Substantia nigra (tissue), 51 donors: ENCODE measurements at places on chromosomes 11 and 22.

- DNase-seq: no peak
Measured at GRCh38 chr22:45583504-45583903, 80.8 kb downstream of the FBLN1 start.

- DNase-seq: peak; percentile 69
Measured at GRCh38 chr22:20016734-20017621, at the start of gene ARVCF. Gene ARVCF, minus strand, starts transcription at chr22:20016823. Its CDS starts 26,029 bp downstream, at chr22:19990794.

DNA sequence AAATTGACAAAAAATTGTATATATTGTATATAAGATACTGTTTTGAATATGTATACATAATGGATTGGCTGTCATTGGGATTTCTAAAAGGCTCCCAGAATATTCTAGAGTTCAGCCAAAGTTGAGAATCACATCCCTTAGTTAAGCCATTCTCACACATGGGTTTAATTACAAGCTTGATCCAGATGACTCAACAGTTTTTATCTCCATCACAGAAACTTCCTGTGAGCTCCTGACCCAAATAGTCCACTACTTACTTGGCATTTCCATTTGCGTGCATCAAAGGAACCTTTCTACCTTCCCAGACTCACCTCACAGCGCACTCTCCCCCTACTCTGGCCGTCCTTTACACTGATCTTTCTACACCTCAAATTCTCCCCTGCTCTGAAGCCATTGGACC is 184.8 kb upstream of the ARHGAP20 start:
- DNase-seq: no peak

GRCh38 chr11:48062649-48063048 is 82.3 kb downstream of the PTPRJ start:
- DNase-seq: no peak

DNA sequence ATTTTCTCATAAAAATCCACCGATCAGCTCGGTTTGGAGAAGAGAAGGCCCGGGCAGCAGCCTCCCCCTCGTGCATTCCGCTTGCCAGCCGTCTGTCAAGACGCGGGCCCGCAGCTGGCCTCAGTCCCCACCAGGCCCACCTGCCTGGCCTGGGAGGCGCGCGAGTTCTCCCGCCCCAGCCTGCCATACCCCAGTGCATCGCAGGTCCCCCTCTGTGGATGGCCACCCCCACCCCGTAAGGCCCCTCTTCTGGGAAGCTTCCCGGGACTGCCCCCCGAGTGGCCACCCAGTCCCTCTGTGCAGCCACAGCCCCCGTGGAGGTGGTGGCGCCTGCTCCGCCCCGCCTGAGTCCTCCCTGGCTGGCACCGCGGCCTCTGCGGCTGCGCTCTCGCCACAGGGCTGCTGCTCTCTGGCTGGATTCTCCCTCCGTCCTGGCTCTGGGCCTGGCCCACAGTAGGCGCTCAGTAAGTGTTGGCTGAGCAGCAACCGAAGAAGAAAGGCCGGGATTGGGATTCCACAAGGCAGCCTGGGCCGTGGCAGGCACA is 74.0 kb upstream of the TCF20 start:
- peak; percentile 91 for DNase-seq

GRCh38 chr22:28792491-28793383 is 7.6 kb downstream of the XBP1 start:
- DNase-seq: no peak

DNA sequence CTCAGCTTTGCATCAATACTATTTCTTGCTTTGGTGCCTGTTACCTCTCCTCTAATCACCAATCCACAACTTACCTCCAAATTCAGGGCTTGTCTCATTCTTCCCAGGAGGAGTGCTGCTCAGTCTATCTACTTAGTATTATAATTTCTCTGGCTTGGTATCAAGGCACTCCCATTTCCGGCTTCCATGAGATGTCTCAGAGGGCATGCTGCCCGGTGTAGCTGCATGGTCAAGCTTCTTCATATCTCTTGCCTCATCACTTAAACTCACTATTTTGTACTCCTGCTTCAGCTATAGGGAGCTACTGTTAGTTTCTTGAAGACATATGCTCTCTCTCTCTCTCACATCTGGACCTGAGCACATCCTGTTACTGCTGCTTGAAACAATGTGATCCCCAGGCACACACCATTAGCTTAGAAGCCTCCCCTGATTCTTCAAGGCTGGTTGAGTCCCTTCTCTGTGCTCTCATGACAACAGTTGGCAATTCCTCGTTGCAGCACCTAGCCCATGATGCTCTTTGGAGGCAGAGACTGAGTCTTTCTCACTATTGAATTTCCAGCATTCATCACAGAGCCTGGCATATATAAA is 182.8 kb upstream of the SYN3 start:
- DNase-seq: no peak

DNA sequence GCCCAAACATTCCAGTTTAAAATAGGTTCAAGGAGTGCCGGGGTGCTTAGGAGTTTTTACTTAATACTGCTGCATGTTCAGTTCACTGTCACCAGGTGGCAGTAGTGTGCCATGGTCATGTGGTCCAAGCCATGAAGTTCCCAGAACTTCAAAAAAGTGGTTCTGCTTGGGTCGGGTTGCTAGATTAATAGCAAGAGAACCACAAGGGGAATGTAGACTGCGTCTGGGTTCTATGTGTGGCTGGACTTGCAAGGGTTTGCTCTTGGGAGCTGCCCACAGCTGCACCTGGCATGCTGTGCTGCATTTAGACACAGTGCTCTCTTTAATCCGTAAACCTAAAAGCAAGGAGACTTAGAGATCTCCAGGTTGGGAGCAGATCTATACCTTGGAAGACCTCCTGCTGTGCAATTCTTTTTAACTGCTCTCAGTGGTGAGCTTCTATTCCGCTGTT is 6.5 kb upstream of the SPON1 start:
- DNase-seq: peak; percentile 53

DNA sequence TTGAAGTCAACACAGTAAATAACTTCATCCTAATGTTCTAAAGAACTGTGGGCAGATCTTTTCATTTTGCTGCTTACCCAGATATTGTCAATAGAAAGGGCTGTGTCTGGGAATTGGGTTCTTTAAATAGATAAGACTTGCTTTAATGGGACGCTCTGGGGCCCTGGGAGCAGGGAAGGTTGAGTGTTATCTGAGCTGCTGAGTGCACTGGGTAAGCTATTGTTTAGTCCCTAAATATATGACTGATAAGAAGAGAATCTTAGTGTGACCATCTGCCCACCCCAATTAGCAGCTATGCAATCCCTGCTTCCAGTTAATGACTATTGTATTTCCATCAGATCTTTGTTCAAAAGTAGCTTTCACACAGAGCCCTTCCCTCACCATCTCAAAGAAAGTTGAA is 44.4 kb downstream of the ARHGAP42 start:
- no peak for DNase-seq

GRCh38 chr11:2205981-2206690 is 34.5 kb upstream of the TH start:
- DNase-seq: no peak

- peak; percentile 91 for DNase-seq
Measured at GRCh38 chr11:118928870-118929500, 3.3 kb upstream of the BCL9L start.

DNA sequence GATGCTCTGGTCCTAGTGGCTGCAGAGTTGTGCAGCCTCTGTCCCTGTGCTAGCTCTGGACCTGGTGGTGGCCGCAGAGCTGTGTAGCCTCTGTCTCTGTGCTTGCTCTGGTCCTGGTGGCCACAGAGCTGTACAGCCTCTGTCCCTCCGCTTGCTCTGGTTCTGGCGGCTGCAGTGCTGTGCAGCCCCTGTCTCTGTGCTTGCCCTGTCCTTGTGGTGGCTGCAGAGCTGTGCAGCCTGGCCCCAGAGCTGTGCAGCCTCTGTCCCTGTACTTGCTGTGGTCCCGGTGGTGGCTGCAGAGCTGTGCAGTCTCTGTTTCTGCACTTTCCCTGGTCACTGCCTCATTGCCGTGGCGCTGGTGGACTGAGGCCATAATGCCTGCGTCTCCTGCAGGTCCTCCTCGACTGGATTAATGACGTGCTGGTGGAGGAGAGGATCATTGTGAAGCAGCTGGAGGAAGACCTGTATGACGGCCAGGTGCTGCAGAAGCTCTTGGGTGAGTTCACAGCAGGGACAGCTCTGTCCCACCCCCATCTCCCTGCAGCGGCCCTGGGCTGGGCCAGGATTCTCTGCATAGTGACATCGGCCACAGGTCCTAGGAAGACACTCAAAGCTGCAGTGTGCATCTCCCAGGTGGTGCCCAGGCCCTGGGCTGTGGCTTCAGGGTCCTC is 61.9 kb upstream of the PARVG start:
- no peak for DNase-seq

DNA sequence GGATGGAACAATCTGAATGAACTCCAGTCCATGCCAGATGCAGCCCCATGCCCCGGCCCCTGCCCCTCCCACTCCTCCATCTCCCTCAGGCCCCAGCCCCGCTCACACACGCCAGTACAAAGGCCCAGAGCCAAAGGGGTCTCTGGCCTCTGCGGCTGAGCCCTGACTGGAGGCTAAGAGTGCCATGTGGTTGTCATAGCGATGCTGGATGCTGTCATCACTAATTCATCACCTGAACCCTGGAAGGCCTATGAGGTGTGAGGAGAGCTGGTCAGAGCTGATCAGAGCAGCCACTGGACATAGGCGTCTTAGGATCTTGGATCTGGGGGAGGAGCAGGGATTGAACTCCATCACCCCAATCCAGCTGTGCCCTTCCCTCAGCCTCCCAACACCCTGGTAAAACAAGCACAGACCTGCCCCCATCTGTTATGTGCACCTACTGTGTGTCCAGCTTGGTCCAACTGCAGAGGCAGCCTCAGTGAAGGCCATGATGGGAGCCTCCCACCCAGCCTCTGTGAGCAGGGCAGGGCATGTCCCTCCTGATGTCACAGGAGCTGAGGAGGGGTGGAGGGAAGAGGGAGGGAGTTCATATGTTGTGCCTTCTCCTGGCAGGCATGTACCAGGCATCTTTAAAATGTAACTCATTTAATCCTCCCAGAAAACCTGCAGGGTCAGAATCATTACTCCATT is 16.7 kb downstream of the PDE2A start:
- DNase-seq: no peak
